ENCODE measurements at places on chromosomes 1 and 21.

DNA sequence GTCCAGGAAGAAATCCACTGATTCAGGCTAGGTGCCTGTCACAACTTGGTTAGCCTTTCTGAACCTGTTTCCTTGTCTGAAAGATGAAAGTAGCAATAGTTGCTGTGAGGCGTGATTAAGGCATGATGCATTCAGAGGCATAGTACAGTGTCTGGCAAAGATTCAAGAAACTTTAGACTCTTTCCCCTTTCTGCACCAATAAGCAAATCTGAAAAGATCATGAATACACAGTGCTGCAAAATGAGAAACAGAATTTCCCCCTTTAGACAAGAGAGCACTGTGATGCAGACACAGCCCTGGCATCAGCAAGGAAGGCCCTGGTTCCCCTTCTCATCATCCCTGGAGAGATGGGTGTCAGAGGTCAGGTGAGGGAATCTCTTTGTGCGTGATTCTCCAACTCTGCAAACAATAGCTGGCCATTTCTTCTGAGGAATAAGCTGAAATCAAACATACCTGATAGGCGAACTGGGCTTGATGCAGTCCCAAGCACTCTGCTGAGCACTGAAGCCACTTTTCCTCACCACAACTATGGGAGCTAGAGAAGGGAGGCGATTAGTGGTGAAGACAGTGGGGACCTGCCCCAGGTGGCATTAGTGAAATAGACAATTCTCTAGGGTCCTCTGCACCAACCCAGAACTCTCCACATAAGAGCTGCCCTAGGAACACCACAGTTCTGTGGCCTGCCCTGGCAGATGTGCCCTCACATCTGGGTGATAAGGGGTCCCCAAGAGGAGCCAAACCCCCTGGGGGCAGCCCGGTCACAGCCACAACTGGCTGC is 41.7 kb downstream of the ITPKB start:
- no peak for DNase-seq

GRCh38 chr1:167136191-167136614 is 42.3 kb downstream of the STYXL2 start:
- no peak for DNase-seq

DNA sequence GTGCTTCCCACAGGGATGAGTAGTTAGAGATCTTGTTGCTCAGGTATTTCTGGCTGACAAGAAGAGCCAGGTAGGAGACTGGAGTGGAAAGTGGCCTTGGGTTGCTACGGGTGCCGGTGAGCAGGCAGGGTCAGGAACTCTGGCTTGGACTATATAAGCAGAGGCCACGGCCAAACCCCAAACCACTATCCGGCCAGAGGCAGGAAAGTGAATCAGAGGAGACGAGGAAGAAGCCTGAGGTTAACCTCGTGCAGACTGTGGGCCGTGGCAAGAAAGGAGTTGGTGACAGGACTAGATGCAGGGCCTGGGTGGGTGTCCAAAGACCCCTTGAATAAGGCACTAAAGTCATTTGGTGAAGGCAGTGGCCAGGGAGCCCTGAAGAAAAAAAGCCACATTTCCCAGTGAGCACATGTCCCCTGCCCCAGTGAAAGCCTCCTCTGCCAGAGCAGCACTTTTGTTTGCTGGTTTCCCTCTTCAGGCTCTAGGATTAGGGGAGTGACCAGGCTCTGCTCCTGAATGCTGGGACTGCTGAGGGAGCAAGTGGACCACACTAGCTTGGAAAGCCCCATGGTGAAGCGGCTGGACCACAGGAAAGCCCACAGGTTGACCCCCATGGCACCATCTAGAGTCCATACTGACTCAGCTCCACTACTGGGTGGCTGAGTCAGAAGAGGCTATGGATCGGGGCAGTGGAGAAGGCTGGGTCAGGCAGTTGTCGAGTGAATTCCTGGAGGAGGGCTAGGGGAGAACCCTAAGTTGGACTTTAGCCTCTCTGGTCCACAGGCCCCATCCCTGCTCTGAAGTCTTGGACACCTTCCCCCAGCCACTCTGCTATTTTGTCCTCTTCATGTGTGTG is 23.4 kb downstream of the CSF1 start:
- no peak for DNase-seq

DNA sequence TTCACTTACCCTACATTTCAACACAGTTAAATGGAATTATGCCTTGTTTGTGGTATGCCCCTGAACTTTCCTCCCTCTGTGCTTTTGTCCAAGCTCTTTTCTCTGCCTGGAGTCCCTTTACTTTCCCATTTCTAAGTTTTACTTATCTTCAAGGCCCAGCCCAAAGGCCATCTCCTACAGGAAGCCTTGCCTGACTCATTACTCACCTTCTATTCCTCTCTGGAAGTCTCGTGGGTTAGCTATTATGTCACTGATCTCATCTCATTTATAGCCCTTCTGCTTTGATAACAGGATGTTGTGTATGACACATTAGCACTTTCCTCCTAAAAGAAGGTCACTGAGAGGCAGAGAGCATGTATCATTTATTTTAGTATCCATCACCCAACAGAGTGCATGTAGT is 78.8 kb upstream of the CD1D start:
- no peak for DNase-seq

DNA sequence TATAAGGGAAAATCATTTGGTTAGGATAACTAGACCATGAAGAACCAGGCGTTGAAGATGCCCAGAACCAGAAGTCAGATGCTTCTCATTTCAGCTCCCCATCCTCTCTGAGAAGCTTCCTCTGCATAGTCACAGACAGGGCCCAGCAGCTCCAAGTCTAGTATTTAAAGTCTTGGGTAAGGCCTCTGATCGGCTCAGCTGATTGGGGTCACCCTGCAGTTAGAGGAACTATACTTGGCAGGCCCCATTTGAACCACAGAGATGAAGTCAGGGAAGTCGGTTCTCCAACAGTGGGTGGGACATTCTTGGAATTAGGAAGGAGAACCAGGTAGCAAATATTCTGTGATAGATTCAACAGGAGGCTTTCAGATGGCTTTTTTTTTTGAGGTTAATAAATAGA is 48.3 kb downstream of the SLC22A15 start:
- DNase-seq, result no peak

- DNase-seq, result no peak
These were observed 3.9 kb upstream of the CD247 start for GRCh38 chr1:167522246-167522645.

GRCh38 chr1:8004803-8005573 is 21.1 kb downstream of the ERRFI1 start:
- peak; percentile 90 for DNase-seq

DNA sequence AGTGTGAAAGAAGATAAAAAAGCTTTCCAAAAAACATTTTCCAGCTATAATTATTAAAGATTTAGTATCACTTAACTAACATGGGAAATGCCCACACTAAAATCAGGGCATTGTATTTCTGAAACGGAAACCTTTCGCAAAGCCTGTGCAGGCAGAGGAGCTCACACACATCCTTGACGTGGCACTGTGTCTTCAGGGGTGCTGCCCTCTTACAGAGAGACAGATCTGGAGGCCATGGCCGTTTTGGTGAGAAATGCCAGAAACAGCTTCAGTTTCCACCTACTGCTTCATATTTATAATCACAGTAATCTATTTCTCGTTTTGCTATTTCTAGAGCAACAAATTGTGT is 26.7 kb downstream of the ATP1B1 start:
- DNase-seq, result no peak

All from AG09319 (cell line).